ENCODE measurements at places on chromosomes 16 and 17.

DNA sequence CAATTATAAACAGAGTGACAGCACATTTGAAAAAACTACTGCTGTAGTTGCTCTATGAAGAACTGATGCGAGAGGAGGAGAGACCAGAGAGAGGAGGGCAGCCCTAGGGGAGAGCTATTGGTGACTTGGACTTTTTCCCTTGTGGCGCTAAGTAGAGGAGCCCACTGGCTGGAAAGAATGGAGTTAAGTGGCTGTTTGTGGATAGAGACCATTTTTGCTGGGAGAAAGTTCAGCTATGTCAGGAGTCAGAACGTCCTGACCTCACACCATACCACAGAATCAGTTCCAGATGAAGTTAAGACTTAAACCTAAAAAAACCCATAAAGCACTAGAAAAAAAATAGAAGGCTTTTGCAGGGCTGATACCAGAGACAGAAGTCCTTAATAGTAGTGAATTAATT, 2.0 kb downstream of the POLR2A start:
- DNase-seq: no peak

DNA sequence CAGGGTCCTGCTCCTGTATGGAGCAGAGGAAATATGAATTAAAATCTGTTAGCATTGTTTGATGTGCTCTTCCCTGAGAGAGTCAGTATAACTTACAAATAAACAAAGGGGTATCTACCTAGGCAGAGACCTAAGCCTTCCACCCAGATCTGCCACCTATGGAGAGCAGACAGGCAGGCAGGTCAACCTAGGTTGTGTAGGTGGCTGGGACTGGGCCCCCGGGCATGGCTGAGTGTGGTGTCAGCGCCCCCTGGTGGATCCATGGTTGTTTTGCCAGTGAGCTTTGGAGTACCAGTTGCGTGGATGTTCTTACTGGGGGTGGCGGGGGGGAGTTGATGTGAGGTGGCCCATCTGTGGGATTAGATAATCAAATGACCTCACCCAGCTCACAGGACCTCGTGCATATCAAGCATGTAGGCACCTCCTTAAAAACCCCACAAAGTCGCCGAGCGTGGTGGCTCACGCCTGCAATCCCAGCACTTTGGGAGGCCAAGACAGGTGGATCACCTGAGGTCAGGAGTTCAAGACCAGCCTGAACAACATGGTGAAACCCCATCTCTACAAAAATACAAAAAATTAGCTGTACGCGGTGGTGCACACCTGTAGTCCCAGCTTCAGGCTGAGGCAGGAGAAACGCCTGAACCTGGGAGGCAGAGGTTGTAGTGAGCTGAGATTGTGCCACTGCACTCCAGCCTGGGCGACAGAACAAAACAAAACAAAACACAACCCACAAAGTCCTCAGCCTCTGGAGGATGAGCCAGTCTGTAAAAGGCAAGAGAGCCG, 17.6 kb downstream of the DUS2 start:
- peak; percentile 86 for DNase-seq

DNA sequence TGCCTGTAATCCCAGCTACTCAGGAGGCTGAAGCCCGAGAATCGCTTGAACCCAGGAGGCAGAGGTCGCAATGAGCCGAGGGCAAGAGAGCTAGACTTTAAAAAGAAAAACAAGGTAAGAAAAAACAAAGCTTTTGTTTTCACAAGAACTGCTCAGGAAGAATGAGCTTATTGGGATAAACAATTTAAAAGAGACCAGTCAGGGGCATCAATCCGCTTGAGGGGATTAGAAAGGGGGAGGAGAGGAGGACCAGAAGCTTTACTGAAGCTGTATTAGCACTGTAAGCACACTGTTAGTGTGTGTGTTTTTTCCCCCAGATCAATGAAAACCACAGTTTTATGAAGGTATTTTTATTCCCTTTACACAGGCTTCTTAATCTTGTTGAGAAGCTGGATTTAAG, 8.8 kb downstream of the TMEM170A start:
- DNase-seq: no peak

DNA sequence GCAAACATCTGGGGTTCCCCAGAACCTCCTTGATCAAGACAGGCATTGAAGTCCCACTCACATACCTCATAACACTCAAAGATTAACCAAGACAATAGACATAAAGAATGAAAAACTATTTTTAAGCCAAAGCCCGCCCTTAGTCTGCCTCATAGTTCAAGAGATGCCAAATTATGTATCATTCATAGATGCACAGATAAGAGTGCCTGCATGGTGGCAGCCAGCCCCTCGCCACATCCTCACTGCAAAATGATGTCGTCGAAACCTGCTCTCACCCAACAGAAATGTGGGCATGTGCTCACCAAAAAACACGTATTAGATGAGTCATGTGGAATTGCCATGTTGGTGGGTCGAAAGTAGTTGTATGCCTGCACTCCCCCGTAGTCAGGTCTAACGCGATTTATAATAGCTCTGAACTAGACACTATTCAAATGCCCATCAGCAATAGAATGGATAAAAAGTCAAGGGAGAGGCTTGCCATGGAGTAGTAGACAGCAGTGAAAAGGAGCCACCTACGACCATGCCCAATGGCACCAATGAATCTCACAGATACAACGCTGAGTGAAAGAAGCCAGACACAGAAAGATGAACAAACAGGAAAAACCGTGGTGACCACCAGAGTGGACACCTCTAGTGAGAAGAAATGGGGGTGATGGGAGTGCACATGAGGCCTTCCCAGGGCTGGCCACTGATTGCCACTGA, 64.8 kb downstream of the C16orf95 start:
- DNase-seq: no peak

DNA sequence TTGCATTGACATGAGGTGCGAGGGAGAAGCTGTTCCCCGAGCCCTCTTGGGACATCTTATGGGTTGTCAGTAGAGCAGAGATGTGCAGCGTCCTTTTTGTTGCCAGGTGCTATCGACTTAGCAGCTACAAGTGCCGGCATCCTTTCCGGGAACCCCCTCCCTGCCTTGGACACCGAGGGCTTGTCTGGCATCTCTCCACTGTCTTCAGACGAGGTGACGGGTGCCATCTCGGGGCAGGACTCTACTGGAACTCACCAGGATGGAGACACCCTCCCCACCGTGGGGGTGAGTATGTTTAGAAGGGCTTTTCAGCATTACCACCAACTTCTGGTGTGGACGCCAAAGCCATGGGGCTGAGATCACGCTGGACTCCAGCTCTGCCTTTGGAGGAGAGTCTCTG, 11.8 kb upstream of the JPT2 start:
- DNase-seq: no peak

DNA sequence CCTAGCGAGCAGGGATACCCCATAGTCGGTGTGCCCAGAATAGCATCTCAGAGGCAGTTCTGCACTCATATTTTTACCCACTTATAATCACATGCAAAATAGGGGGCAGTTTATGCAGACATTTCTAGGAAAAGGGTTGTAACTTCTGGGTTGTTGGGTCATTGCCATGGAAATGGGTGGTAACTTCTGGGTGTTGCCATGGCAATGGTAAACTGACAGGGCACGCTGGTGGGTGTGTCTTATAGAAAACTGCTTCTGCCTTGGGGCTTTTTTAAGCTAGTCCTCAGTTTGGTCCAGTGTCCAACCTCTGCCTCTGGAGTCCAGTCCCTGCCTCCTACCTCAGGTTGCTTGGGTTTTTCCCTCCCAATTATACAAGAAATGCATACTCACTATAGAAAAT, 7.4 kb upstream of the SPAG9 start:
- DNase-seq: no peak

GRCh38 chr17:58200024-58200633, 7.6 kb downstream of the EPX start:
- peak; percentile 60 for DNase-seq

GRCh38 chr17:6435968-6436367, 1.0 kb upstream of the AIPL1 start:
- peak; percentile 54 for DNase-seq

- DNase-seq: no peak
Measured at GRCh38 chr16:86665319-86665675, 86.9 kb downstream of the FOXL1 start.

DNA sequence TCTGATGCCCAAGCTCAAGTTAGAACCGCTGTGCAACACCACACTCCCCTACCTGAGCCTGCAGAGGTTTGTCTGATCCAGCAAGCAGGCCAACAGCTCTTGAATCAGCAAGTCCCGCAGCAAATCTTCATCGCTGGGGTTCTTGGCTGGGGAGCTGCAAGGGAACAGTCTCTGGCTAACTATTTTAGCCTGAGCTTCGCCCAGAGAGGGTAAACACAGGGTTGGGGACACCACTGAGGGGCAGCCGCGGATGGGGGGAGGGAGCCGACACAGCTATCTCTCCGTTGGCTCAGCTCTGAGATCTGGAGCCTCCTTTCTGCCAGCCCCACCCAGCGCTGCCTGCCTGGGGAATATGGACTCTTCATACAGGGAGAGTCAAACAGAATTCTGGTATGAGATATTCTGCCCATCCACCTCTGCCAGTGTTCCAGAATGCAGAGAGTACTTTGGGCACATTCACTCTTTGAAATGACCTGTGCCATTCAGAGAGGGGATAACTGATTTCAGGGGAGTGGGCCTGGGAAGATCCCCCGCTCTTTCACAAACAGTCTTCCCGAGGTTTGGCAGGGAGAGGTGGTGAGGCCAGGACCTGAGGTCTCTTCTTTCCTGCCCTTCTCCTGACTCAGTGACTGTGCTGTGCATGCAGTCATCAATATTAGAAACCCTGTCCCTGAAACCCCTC, 7.4 kb downstream of the GIP start:
- DNase-seq: no peak

DNA sequence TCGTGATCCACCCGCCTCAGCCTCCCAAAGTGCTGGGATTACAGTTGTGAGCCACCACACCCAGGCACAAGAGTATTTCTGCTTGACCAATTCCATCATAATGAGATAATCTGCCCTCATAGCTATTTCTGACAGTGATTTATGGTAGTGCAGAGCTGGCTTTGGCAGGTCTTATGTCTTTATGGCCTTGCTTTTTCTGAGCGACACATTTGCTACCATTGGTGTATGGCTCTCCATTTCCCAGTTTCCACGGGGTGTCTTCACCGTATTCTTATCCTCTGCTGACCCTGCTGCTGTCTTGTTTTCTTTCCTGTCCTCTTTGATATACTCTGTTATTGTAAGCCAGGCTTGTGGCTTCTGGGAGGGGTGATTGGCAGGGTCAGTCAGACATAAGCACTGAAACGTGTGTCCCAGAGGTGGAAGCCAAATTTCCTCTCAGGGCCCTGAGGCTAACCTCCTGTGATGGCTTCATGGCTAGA, 161.1 kb upstream of the TBX2 start:
- no peak for DNase-seq

DNA sequence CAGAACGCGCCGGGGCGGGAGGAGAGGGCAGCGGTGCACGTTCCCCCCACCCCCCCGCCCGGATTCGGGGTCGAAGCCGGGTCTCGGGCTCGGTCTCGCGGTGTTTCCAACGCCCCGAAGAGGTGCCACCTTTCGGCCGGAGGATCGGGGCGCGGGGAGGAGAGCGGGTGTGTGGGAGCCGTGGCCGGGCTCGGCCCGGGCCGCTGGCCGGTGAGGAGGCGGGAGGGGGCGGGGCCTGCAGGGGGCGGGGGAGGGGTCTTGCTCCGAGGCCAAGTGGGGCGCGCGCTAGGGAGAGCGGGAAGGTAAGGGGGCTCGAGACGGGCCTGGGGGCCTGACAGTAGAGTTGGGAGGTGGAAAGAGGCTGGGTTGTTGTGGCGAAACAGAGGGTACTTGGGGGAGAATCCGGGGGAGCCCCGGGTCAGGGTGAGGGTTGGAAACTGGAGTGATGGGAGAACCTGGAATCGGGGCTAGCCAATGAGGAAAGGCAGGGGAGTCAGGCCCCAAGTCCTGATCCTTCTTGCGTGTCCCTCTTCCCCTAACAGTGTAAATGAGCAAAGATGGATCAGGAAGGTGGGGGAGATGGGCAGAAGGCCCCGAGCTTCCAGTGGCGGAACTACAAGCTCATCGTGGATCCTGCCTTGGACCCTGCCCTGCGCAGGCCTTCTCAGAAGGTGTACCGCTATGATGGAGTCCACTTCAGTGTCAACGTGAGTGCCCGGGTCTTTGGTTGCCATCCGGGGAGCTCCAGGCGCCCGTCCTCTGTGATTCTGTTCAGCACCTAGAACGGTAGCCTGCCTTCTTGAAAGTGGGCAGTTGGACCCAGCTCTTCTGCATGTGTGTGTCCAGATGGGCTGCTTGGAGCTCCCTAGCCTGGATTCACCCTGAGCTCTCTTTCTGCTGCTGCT, 873 bp downstream of the SETD1A start:
- peak; percentile 33 for DNase-seq

GRCh38 chr16:79437764-79438751, 162.5 kb downstream of the MAF start:
- DNase-seq: no peak

- DNase-seq: no peak
Measured at GRCh38 chr17:82440469-82440981, 10.0 kb downstream of the CYBC1 start.

- no peak for DNase-seq
Measured at GRCh38 chr17:56510554-56511342, 82.8 kb upstream of the NOG start.

- no peak for DNase-seq
Measured at GRCh38 chr17:20089756-20090547, 80.8 kb downstream of the SPECC1 start.

- no peak for DNase-seq
Measured at GRCh38 chr17:48335858-48336500, 94.0 kb downstream of the SKAP1 start.

DNA sequence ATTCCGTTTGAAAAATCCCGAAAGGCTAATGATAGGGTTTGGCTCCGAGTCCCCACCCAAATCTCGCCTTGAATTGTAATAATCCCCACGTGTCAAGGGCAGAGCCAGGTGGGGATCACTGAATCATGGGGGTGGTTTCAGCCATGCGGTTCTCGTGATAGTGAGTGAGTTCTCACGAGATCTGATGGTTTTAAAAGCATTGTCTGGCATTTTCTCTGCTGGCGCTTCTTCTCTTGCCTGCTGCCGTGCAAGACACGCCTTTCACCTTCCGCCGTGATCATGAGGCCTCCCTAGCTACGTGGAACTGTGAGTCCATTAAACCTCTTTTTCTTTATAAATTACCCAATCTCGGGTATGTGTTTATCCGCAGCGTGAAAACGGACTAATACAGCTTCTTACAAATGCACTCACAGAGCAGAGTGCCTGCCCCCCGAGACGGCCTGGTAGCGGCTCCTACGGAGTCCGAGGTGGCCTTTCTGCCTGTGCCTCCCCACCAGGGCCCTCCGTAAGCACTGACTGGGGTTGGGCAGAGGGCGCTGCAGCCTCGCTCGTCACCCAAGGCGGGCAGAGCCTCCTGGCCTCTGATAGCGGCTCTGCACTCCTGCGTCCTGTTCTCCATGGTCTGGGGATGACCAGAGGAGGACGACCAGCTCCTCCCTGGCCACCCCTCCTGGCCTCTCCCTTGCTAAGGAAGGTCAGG, 131.7 kb downstream of the FOXL1 start:
- DNase-seq: no peak

GRCh38 chr17:81405411-81405872, 10.2 kb downstream of the BAHCC1 start:
- DNase-seq: no peak

DNA sequence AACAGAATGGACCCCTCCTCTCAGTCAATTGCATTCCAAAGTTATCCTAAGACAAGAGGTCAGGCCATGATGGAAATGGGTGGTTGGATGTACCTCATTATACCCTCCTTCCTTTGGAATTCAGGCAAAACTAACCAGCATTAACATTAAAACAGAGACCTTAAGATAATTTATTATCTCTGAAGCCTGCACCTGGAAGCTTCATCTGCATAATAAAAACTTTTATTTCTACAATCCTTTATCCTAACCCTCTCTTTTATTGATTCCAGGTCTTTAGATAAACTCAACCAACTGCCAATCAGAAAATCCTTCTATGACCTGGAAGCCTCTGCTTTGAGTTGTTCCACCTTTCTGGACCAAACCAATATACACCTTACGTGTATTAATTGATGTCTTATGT, 49.0 kb downstream of the ACSM1 start:
- DNase-seq: no peak

Measured in stimulated activated CD4-positive, alpha-beta T cell treated with anti-CD3 and anti-CD28 coated beads, Interleukin-2, amount 100 ng/mL, for 48 hours (primary cell).